ENCODE measurements at places on chromosomes 6 and 20. TPM values are rescaled to one million over a fixed set of nuclear protein-coding genes. Genes with fewer than 3 reads are reported as not detected.
A peak's percentile ranks its signal among the peaks of the same experiment; 100 is the strongest.

- peaks cover 8% of the 10 kb centered on the region for H3K4me1 ChIP-seq
- no peak overlapping the region for H3K4me3 ChIP-seq
- H3K27ac ChIP-seq, result no peak overlapping the region
- H3K27me3 ChIP-seq, result peaks cover 6% of the 10 kb centered on the region
- H3K36me3 ChIP-seq, result no peaks in the 10 kb centered on the region
- DNase-seq, result no peak
Measured at GRCh38 chr6:34158876-34159275, 13.0 kb upstream of the GRM4 start.

DNA sequence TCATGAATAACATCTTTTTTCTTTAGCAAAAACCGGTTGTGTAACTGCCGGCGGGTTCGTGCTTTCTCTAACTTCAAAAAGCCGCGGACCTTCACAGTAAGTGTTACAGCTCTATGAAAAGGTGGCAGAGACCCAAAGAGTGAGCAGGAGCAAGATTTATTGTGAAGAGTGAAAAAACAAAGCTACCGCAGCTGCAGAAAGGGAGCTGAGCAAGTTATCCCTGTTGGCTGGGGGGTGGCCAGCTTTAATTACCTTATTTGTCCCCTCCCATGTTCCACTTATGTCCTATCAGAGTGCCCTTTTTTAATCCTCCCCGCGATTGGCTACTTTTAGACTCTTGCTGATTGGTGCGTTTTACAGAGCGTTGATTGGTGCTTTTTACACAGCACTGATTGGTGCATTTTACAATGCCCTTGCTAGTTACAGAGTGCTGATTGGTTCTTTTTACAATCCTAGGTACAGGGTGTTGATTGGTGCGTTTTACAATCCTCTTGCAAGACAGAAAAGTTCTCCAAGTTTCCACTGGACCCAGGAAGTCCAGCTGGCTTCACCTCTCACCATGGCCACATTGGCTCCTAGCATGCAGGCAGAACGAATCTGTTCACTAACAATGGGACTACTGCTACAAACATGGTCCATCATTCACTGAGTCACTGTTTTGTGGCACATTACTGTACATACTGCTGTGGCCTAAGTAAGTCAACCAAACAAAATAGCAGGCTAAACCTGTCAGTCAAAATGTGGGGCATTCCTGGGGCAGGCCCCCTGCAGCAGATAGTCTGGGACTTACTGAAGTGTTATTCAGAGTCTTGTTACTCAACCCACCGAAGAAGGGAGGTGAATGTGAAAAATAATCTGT lies 52.8 kb downstream of the MYLIP start:
- H3K4me3 ChIP-seq, result no peak overlapping the region
- no peaks in the 10 kb centered on the region for H3K4me1 ChIP-seq
- no peaks in the 10 kb centered on the region for H3K27me3 ChIP-seq
- DNase-seq, result no peak

DNA sequence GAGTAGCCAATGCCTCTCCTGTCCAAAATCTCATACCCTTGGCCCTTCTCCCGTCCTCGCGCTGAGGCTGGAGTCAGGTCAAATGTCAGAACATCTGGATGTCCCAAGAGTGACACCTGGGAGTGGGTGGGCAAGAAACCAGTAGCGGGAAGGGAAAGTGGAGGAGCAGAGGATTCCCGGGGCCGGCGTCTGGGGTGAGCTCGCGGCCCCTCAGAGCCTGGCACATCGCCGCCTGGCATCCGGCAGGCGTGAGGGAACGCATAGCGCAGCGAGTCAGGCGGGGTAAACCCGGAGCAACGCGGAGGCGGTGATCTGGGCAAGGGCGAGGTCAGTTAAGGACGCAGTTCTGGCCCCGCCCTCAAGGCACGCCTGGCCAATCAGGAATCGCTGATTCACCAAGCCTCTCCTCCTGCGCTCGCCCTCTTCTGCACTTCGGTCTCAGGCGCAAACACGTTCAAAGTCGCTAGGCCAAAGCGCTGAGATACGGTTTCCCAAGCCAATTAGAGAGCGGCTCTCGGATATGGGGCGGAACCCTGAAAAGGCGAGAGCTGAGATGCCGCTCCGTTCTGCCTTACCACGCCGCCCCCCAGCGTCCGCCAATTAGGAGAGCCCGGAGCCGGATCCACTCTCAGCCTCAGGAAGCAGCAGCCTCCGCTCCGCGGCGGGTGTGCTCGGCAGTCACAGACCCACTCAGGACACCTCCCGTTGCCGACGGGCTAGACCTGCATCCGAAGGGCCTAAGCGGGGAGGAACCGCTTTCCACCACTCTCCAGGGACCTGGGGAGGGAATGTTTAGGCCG lies 22.5 kb downstream of the VPS52 start:
- H3K4me1 ChIP-seq, result peaks cover 26% of the 10 kb centered on the region
- peaks cover 13% of the 10 kb centered on the region for H3K36me3 ChIP-seq
- H3K27me3 ChIP-seq, result no peaks in the 10 kb centered on the region

DNA sequence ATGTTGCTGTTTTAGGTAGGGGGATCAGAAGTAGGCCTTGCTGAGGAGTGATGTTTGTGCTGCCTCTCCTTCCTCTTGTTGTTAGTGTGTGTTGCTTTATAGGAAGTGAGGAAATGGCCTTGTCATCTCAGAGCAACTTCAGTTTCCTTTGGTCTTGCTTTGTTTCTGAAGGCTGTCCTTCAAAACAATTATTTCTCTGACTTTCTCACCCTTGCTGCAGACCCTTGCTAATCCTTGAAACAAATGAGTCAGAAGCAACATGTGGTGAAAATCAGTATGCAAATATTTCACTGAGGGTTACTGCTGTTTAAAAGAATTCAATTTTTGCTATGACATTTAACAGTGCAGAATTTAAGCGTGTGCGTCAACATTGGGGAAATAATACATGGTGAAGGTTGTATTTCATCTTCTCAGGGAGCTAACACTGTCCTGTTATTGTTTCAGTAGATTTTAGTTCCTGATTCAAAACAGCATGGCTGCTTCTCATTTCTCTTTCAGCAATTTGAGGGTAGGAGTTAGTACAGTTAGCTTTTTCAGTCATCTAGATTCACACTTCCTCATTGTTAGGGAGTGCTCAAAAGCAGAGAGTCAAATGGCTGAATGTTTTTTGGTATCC lies 13.8 kb downstream of the RNF144B start:
- H3K27ac ChIP-seq, result peak overlapping the region; percentile 71
- DNase-seq, result no peak
- H3K4me3 ChIP-seq, result no peak overlapping the region
- peaks cover 29% of the 10 kb centered on the region for H3K4me1 ChIP-seq
- H3K36me3 ChIP-seq, result peaks cover 20% of the 10 kb centered on the region

The OOEP gene
- total RNA-seq, result not detected

Data from SJSA1 (cell line).